ENCODE measurements at places on chromosomes 11 and 22. TPM values are rescaled to one million over a fixed set of nuclear protein-coding genes. Genes with fewer than 3 reads are reported as not detected.

MS4A12 gene
- not detected for total RNA-seq

TMEM191B gene
- total RNA-seq: 0.59 TPM

HBE1 gene
- not detected for total RNA-seq

KCTD14 gene
- total RNA-seq: 0.59 TPM

HOATZ gene
- total RNA-seq: not detected

BIRC3 gene
- 9.1 TPM for total RNA-seq

- no peak for DNase-seq
- peaks cover 12% of the 10 kb centered on the region for H3K36me3 ChIP-seq
- no peaks in the 10 kb centered on the region for H3K27me3 ChIP-seq
- no peaks in the 10 kb centered on the region for H3K4me1 ChIP-seq
Observed at GRCh38 chr22:38694940-38695339, 5.8 kb downstream of the JOSD1 start.

DNA sequence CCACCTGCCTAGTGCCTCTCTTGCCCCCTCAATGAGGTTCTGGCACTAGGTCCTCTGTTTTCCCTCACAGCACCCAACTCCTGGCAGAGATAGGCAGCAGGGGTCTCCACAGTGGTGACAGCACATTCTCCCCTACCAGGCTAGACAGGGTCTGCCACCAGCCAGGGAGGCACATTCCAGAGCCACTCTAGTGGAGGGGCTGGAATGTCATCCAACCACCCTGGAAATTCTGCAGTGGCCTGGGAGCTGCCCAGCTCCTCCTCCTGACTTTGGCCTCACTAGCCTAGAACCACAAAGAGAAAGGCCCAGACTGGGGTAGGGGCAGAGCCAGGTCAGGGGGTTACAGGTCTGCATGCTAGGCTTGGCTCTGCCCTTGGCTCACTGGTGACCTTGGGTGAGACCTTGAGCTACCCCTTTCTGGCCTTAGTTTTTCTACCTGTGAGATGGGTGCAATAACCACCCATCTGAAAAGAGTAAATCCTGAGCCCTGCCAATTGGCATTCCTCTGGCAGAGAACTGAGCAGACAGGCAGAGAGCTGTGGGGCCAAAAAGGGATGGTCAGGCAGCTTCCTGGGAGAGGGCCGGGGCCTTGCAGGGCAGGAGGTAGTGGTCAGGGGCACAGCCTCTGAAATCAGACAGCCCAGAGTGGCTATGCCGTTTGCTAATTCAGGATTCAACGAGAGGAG lies 7.1 kb downstream of the P2RY2 start:
- H3K4me3 ChIP-seq: no peak overlapping the region
- no peak overlapping the region for H3K27ac ChIP-seq
- no peak for DNase-seq
- no peaks in the 10 kb centered on the region for H3K27me3 ChIP-seq
- no peaks in the 10 kb centered on the region for H3K36me3 ChIP-seq

DNA sequence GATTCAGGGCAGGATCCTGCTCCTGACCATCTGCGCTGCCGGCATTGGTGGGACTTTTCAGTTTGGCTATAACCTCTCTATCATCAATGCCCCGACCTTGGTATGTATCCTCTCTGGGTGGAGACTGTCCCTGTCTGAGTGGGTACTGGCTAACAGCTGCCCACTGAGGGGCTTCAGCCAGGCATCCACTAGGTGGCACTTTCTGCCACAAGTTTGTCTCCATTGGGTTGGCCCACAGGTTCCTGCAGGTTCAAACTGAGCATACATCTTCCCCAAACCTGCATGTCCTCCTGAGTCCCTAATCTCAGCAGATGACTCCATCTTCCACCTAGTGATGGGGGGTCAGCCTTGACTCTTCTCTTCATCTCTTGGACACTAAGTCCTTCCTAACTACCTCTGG lies 4.4 kb downstream of the SLC2A11 start:
- H3K36me3 ChIP-seq: peaks cover 5% of the 10 kb centered on the region
- H3K4me1 ChIP-seq: no peaks in the 10 kb centered on the region
- no peaks in the 10 kb centered on the region for H3K27me3 ChIP-seq
- H3K27ac ChIP-seq: no peak overlapping the region
- H3K4me3 ChIP-seq: no peak overlapping the region

DNA sequence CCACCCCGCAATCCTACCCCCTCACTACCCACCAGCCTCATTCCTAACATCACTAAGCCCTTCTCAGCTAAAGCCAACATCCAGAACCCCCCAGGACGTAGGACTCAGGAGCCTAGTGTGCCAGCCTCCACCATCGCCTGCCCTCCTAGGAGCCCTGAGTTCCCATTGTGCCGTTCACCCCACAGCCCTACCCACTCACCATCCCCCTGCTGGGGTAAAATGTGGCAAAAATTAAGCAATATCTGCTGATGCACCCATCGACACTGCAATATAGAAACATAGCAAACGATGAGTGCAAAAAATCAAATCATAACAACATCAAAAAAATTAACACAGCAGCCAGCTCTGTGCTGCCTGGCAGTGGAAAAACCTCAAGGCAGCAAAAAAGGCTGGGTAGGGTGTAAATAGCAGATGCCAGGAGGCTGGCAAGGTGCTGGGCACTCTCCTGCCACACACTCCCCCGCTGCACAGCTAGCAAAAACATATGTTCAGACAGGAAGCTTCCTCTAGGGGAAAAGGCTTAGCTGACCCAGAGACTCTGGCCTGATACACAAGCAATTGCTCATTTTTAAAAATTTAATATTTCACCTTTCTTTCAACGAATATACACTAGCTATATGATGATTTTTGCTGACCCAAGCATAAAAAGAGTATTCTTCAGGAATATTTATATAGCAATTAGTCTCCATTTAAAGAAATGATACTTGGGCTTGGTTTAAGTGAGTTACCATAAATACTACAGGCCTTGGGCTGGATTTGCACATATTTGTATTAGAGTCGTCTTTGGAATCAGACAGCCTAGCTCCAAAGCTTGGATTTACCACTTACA lies 33.8 kb downstream of the PRDM10 start:
- no peak overlapping the region for H3K4me3 ChIP-seq
- no peaks in the 10 kb centered on the region for H3K36me3 ChIP-seq
- DNase-seq: no peak
- no peaks in the 10 kb centered on the region for H3K27me3 ChIP-seq

- H3K36me3 ChIP-seq: no peaks in the 10 kb centered on the region
- no peak overlapping the region for H3K27ac ChIP-seq
- H3K4me1 ChIP-seq: no peaks in the 10 kb centered on the region
- no peak overlapping the region for H3K4me3 ChIP-seq
Observed at GRCh38 chr11:31690516-31690915, 120.6 kb downstream of the PAX6 start.

DNA sequence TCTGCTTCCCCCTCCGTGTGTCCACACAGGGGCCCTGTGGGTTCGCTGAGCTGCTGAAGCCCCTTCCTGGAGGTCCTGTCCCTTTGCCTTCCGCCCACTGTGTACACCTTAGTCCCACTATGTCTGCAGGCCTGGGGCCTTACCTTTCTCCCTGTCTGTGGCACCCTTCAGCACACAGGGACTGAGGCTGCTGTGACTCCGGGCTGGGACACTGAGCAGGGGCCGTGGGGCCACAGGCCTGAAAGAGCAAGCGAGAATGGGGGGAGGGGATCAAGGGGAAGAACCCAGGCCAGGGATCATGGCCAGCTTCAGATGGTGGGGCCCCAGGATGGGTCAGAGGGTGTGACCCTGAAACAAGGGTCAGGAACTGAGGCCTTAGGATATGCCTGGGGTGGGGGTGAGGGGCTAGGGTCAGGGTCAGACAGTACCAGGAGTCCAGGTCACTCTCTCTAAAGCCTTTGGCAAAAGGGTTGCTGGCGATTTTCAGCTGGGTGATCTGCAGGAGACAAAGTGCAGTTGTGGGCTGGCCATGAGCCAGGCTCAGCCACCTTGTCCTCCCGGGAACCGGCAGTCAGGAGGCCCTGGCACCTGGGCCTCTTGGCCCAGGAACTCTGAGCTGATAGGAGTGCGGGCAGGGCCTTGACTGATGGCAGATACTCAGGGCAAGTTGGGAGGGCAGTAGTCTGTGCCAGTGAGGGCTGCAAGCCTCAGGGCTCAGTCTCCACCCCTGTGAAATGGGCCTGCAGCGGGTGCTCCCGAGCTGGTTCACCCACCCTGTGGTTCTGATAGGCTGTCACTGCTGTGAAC lies 2.6 kb upstream of the NUDT8 start:
- H3K36me3 ChIP-seq: no peaks in the 10 kb centered on the region
- peaks cover 31% of the 10 kb centered on the region for H3K4me1 ChIP-seq
- no peak overlapping the region for H3K27ac ChIP-seq
- H3K27me3 ChIP-seq: no peaks in the 10 kb centered on the region

DNA sequence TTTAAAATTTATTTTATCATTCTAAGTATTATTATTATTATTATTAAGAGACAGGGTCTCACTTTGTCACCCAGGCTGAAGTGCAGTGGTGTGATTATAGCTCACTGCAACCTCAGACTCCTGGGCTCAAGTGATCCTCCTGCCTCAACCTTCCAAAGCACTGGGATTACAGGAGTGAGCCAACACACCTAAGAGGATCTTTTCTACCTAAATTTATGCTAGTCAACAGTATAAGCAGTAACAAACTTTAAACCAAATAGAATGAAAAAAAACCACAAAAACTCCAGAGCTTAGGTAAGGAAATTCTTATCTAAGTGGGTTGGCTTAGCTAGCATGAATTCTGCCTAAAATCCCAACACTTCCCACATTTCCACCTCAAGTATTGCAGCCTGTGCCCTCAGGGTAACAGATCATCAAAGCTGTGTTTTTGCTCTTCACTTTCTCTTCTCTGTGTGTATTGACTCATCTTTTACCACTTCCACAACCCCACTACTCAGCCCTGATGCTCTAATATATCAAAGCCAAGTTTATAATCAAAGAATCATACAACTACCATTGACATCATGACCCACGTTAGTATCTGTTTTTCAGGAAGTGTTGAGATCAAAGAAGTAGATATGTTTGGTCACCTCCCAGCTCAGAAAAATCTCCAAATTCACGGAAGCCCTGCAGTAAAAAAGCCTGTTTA lies 93.7 kb upstream of the SPON1 start:
- no peaks in the 10 kb centered on the region for H3K27me3 ChIP-seq
- DNase-seq: no peak
- no peak overlapping the region for H3K4me3 ChIP-seq
- no peaks in the 10 kb centered on the region for H3K4me1 ChIP-seq

- peaks cover 7% of the 10 kb centered on the region for H3K4me1 ChIP-seq
- no peak for DNase-seq
- no peak overlapping the region for H3K4me3 ChIP-seq
- no peak overlapping the region for H3K27ac ChIP-seq
- no peaks in the 10 kb centered on the region for H3K27me3 ChIP-seq
- peaks cover 10% of the 10 kb centered on the region for H3K36me3 ChIP-seq
Observed at GRCh38 chr22:33302549-33302948, 244.4 kb upstream of the SYN3 start.

GRCh38 chr22:19110064-19110458 lies 12.2 kb downstream of the DGCR2 start:
- peaks cover 58% of the 10 kb centered on the region for H3K4me1 ChIP-seq
- H3K27ac ChIP-seq: no peak overlapping the region
- no peak overlapping the region for H3K4me3 ChIP-seq
- H3K36me3 ChIP-seq: no peaks in the 10 kb centered on the region
- H3K27me3 ChIP-seq: no peaks in the 10 kb centered on the region

All from right atrium auricular region (tissue), 2 donors.